ENCODE measurements at places on chromosomes 3 and 15.
A peak's percentile ranks its signal among the peaks of the same experiment; 100 is the strongest.

- DNase-seq: peak; percentile 58
Measured at GRCh38 chr3:47377186-47377585, 3.6 kb upstream of the PTPN23 start.

- no peak for DNase-seq
Measured at GRCh38 chr3:64489361-64490044, 198.3 kb downstream of the ADAMTS9 start.

GRCh38 chr15:70815604-70816003, 38.4 kb downstream of the LARP6 start:
- no peak for DNase-seq

DNA sequence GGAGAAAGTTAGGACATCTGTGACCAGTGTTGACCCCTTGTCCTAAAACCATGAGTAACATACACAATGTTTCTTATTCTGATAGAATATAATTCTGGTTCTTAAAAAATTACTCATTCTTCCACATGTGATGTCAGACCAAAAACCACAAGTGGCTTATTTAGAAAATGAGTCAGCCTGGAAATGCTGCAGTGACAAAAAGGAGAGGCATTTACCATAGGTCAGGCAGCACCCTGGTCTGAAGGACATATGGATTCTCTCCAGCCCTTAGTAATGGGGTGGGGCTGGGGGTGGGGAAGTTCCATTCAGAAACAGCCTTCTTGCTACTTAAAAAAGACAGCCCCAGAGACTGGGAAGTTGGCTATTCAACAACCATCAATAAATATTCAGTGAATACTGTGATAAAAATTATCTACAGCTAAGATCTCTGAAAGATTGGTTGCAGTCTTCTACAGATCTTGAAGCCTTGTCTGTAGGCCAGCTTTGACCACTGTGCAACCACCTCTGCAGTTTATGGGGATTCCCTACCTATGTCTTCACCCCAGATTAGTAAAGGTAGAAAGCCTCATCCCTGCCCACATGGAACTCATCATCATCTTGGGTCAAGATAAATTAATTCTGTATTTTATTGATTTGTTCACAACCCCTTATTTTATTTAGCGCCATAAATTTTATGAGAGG, 34.9 kb upstream of the TIMP4 start:
- DNase-seq: peak; percentile 88

GRCh38 chr3:60186359-60186758, 1064.9 kb downstream of the FHIT start:
- DNase-seq: no peak

DNA sequence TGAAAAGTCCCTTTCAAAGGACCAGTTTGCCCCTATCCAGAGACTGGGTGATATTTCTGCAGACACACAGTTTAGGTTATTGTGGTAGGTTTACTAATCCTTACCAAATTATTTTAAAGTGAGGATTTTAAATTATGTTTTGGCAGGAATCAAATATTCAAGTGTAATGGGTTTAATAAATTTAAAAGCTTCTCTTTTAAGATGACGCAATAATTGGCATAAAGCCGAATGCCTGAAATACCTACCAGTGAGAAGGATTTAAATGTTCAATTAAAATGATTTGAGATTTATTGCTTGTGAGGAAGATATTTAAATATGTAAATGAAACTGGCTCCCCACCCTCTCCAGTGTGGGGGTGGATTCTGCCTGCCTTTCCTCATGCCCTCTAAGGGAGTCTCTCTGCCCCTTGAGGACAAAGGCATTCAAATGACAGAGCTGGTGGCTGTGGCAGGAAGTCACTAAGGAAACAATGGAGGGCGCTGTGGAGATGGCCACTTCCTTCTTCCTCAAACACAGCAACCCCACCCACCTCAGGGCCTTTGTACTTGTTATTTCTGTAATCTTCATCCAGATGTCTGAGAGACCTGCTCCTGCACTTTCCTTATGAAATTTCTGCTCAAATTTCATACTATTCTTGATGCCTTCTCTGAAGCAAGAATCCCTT, 131.7 kb downstream of the TNIK start:
- DNase-seq: peak; percentile 64

- DNase-seq: no peak
Measured at GRCh38 chr3:46954178-46954577, 22.4 kb downstream of the CCDC12 start.

DNA sequence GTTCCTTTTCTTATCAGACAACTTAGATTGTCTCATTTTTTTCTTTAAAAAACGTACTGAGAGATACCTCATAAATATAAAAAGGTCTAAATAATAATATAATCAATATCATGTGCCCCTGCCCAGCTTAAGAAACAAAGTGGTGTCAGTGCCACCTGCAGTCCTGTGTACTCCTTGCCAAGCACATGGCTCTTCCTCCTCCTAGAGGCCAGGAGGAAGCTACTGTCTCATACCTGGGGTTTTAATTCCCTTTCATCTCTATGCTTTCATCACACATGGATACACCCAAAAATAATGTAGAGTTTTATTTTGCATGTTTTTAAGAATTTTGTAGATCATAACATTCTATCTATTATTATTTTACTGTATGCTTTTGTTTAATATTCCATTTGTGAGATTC, 98.6 kb upstream of the C15orf61 start:
- no peak for DNase-seq

- DNase-seq: peak; percentile 44
Measured at GRCh38 chr15:69523010-69524001, 70.7 kb downstream of the RPLP1 start.

- DNase-seq: no peak
Measured at GRCh38 chr15:59738676-59739075, 49.6 kb upstream of the BNIP2 start.

DNA sequence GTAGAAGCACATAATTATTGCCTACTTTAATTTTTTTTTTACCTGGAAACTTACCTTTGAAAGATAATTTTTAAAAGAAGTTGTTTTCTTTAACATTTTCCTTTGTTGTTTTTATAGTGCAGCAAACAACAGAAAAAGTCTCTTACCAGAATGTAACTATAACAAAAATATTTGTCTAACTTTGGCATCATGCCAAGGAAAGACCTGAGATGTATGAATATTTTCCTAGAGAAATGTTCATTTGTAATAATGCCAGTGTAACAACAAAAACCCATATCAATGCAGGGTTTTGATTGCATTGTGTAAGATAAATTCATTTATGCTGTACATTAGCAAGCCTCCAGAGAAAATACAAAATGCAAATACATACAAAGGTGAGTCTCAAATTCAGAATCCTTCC, 775.7 kb downstream of the SI start:
- no peak for DNase-seq

DNA sequence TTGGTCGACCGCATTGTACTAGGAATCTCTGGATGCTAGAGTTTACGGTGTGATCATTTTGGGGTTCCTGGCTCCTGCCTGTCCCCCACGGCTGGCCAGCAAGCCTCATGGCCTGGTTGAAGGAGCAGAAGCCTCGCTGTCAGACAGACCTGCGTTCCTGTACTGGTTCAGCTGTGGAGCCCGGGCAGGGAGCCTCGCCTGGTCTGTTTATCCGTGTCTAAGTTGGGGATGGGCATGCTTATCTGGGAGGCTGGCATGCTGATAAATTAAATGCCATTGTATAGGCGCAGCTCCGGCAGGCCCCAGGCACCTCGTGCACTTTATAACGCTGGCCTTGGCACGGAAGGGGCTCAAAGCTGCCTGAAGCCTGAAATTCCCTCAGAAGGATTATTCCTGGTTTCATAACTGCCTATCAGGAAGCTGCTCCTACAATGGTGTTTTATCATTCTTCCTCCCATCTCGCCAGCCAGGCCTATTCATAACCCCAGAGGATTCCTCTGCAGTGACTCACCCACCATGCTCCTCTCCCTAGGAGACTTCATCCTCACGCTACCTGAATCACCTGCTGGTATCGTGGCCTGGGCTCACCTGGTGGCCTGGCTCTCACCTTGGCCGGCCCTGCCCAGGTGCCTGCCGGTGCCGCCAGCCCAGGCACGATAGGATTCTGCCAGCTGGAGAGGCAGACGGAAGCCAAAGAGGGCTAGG, 110.9 kb downstream of the ASB7 start:
- no peak for DNase-seq

GRCh38 chr3:45123030-45123429, 23.1 kb downstream of the CDCP1 start:
- DNase-seq: no peak

- DNase-seq: no peak
Measured at GRCh38 chr15:92885224-92886041, 14.7 kb upstream of the CHD2 start.

DNA sequence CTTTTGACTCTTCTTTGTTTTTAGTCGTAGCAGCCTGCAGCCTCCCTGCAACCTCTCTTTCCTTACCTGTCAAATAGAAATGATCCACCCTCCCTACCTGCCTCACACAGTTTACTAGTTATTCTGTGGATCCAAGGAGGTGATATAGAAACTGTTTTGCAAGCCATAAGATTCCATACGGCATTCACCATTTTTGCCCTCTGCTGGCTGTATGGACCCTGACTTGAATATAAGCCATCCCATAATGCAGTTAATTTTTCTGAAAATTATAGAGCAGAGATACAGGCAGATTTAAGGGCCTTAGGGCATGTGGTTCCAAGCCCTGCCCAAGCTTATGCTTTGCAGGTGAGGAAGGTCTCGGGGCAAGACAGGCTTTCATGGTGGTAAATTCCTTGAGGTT, 63.8 kb downstream of the CPN2 start:
- DNase-seq: no peak

GRCh38 chr3:14984581-14985113, 37.3 kb downstream of the NR2C2 start:
- no peak for DNase-seq

DNA sequence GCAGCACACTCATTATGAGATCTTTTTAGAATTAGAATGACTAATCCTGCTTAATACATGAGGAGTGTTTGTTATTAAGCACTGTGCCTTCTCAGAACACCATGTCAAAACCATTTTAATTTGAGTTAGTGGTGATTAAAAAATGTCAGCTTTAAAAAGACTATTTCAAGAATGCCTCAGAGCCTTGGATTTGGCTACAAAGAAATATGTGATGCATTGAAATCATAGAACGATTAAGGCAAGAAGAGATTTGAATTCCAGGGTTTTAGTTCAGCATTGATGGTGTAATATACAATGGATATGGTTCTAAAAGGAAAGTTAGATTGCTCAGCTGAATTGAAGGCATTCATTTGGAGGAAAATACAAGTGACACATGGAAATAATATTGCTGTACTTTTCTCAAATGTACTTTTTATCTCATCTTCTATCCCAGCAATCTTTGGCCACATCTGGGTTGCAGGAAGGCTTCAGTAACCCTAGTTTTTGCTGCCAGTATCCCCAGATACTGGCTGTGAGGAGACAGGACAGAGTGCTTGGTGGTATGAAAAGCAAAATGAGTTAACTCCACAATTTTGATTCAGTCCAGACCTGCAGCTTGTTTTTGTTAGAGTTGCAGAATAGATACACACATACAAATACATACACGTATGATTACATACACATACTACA, 303.8 kb downstream of the CLSTN2 start:
- DNase-seq: no peak

DNA sequence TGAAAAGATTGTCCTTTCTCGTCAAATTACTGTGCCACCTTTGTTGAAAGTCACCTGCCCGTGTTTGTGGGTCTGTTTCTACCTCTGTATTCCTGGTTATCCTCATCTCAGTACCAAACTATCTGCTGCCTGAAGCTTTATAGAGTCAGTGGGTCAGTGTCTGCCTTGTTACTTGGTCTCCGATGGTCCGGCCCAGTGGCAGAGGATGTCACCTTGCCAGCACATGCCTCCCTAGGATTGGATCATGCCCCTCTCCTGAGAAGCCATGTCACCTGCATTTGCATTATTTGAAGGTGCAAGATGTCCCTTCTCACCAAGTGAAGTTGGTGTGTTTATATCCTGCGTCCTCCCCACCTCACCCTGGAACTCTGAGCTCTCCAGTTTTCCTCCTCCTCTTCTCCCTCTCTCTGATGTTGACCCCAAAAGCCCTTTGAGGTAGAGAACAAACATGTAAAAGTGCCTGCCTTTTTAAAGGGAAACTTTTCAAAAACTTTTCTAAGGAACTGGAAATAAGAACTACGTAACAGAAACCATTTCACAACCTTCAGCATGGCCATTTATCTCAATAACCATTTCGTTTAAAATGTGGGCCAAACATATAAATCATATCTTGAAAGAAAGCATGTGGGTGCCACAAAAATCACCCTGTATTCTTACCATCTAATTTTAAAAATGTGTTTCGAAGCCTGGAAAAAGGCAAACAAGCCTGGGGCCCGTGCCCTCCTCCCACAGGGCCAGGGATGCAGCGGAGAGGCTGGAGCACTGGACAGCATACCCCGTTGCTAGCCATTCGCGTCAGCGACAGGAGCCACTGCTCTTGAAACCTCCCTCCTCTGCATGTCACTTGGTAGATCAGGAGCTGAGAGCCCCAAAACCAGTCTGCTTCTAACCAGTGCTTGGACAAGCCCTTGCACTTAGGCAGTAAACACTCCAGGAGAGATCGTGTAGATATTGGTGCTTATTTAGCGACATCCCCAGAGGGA, 102.1 kb downstream of the VGLL4 start:
- no peak for DNase-seq

DNA sequence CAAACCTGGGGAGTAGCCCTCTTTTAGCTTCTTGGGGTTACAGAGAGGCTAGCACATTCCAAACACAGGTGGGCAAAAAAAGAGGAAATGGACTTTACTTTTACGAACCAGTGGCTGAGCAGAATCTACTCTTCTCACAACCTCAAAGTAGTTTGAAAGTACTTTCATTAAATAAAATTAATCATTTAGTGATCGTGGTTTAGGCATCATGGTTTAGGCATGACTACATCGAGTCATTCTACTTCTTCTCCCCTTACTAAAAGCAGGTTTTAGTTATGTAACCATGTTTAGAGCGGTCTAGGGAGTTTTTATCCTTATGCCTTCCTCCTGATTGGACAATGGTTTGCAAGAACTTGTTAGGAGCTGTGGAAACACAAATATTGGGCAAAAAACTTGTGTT, 2.5 kb upstream of the GREM1 start:
- no peak for DNase-seq

DNA sequence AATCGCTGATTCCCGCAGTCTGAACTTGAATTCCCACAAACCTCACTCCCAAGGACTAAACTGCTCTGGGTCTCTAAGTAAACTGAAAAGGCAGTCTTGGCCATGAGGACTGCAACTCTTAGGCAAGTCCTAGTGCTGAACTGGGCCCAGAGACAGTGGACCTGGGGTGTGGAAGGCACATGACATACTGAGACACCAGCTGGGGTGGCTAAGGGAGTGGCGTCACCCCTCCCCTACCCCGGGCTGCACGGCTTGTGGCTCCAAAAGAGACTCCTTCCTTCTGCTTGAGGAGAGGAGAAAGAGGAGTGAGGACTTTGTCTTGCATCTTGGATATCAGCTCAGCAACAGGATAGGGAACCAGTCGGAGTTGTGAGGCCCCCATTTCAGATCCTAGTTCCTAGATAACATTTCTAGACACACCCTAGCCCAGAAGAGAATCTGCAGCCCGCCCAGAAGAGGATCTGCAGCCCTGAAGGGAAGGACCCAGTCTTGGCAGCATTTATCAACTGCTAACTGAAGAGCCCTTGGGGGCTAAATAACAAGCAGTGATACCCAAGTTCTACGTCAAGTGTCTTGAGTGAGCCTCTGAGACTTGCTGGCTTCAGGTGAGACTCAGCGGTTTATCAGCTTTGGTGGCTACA, 110.7 kb upstream of the C3orf80 start:
- DNase-seq: no peak

- no peak for DNase-seq
Measured at GRCh38 chr3:169165196-169166158, 498.0 kb downstream of the MECOM start.

GRCh38 chr3:46276497-46277099, 34.3 kb downstream of the CCR3 start:
- peak; percentile 73 for DNase-seq

GRCh38 chr3:151345859-151346258, 16.5 kb upstream of the P2RY13 start:
- no peak for DNase-seq

Measured in AML-193 (cell line).